Activated CD4-positive, alpha-beta T cell treated with anti-CD3 and anti-CD28 coated beads, Interleukin-10, Interleukin-2, amounts not matched to agents 100 ng/mL and 50 ng/mL, durations not matched to agents 16 hours and 8 hours (primary cell): ENCODE measurements at places on chromosomes 7 and 10.

DNA sequence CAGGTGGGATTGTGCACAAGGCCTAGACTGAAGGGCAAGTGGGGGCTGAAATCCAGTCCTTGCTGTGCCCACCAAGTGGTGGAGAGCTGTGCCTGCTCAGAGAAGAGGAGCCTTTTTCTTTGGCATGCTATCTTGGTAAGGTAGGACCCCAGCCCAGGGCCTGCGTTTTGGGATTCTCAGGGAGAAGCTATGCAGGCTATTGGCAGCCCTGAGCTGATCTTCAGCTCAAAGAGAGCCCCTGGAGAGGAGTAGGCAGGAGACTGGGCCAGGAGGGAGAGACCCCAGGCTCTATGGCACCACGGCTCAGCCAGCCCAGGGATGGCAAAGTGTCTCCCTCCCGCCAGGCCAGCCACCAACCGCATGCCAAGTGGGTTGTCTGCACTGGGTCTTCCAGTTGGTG, 119.2 kb upstream of the PCBD1 start:
- DNase-seq = no peak

GRCh38 chr10:79178614-79179163, 109.9 kb downstream of the ZMIZ1 start:
- no peak for DNase-seq

- DNase-seq = no peak
These were observed 15.4 kb upstream of the KDM7A start for GRCh38 chr7:140192176-140192575.

DNA sequence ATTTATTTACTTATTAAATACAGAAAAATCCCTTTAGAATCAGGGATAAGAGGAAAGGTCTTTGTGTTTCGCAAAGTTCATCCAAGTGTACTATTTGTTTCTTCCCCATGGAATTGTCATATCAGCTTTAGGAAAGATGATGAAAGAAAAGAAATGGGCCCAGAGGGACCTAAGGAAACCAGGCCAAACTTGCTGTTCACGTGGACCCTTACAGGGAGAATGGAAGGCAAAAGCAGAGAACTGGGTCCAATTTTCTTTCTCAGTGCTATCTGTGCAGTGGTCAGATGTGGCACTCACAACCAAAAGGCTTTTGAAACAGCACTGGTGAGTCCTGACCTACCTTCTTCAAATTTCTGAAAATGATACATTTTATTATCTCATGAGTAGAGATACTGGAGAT, 53.6 kb upstream of the FAM133B start:
- no peak for DNase-seq

GRCh38 chr7:149194799-149195179, 557 bp upstream of the ZNF282 start:
- DNase-seq = no peak

DNA sequence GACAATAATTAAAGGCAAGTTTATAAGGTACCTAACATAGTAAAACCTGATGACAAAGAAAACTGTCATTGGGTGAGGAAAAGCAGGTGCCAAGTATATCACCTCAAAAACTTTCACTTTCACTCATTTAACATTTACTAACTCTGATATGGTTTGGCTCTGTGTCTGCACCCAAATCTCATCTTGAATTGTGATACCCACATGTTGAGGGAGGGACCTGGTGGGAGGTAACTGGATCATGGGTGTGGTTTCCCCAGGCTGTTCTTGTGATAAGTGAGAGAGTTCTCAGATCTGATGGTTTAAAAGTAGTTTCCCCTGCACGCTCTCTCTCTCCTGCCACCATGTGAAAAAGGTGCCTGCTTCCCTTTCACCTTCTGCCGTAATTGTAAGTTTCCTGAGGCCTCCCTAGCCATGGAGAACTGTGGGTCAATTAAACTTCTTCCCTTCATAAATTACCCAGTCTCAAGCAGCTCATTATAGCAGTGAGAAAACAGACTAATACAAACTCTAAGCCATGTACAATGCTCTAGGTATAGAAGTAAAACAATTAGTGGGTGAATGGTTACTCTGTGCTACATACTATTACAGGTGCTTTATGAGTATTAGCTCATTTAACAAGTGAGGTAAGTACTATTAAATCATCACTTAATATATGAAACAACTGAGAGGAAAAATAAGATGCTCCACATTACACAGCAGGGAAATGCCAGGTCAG, 199.0 kb downstream of the CHCHD3 start:
- DNase-seq = peak; percentile 54
